ENCODE measurements at places on chromosomes 3 and 15.

DNA sequence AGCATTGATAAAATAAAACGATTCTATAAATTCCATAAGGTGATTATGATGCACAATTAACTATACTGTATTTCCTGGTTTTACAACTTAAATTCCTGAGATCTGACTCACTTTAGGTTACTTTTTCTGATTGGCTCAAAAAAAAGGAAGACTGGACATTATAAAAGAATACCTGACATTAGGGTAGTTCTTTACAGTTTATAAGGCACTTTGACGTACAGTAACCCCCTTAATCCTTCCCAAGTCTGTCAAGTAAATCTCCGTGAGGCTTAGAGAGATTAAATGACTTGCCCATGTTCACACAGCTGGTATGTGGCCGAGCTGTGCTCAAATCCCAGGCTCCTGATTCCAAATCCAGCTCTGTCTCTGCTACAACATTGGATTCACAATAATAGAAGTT is 1.0 kb upstream of the SLTM start:
- no peak for DNase-seq

DNA sequence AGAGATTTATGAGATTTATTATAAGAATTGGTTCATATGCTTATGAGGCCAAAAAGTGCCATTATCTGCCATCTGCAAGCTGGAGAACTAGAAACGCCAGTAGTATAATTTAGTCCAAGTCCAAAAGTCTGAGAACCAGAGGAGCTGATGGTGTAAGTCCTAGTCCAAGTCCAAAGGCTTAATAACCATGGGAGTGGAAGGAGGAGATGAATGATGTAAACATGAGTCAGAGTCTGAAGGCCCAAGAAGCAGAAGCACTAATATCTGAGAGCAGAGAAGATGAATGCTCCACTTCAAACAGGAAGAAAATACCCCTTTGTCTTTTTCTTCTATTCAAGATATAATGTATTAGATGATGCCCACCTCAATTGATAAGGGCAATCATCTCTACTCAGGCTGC is 185.7 kb downstream of the CGGBP1 start:
- DNase-seq = no peak

- DNase-seq = no peak
Observed at GRCh38 chr3:169945313-169945712, 21.3 kb upstream of the SEC62 start.

- no peak for DNase-seq
Observed at GRCh38 chr3:152491922-152492321, 223.2 kb downstream of the MBNL1 start.

DNA sequence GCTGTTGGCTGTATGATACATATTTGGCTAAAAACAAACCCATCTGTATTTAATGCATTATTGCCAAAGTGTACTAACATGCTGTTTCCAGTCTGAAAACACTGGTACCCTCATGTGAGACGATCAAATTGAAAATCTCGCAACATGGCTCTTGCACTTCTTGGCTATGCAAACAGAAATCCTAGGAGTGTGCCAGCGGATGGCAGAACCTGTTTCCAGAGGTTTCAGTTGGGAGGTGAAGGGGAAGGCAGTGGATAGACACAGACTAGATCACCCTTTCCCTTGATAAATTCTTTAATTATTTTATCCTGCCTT is 350.3 kb downstream of the TUSC7 start:
- DNase-seq = no peak
